ENCODE measurements at places on chromosomes 5 and 9.

GRCh38 chr9:14383294-14383693 lies 69.4 kb upstream of the NFIB start:
- DNase-seq = no peak

DNA sequence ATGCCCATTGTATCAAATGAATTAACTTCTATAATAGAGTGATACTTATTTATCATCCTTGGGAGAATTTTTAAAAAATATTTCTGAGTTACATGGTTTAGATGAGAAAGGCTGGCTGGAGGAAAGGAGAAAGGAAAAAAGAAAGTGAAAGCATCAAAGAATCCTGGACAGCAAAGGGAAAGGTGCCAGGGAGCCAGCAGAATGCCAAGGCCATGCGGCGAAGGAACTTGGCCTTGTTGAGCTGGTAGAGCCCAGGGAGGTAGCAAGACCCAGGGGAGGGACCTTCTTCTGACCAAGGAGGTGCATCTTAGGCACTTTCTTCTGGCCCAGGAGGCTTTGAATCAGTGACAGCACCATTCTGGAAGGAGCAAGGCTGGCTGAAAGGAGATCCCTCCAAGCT lies 240.5 kb downstream of the ENC1 start:
- no peak for DNase-seq

DNA sequence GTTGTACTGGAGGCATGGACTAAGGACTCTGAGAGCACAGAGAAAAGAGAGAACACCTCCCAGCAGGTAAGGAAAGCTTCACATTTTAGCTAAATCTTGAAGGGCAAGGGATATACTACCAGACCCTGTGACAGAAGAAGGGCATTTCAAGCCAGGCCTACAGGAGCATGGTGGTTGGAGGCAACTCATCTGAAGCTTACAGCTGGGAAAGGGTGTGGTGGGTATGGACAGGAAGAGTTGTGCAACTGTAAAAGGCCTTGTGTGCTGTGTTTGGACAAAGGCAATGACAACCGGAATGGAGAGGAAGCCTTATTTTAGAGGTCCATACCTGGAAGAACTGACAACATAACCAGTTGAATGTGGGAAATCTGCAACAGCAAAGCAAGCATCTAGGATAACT lies 31.2 kb downstream of the NIPSNAP3B start:
- no peak for DNase-seq

DNA sequence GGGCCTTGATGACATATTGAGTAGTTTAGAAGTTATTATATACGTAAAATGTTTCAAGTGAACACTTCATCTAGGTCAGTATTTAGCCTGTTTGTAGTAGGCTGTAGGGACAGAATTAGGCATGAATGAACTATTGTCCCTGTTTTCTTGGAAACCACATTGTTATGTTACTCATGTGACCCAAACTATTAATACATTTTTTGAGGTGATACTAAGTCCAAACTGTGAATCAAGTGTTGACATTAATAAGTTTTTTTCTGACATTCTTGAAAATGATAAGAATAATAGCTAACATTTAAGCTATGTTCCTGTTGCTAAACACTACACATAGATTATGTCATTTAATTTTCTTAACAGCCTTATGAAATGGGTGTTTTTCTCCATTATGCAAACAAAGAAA lies 1642.7 kb upstream of the WWC1 start:
- DNase-seq = no peak

DNA sequence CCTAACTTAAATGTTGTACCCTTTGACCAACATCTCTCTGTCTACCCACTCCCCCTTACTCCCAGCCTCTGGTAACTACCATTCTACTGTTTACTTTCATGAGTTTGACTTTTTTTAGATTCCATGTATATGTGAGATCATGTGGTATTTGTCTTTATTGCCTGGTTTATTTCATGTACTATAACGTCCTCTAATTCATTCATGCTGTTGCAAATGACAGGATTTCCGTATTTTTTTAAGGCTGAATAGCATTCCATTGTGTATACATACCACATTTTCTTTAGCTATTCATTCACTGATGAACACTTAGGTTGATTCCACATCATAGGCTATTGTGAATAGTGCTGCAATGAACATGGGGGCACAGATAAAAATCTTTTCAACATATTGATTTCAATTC lies 11.8 kb upstream of the NDUFB6 start:
- no peak for DNase-seq
